ENCODE measurements at places on chromosomes 2 and 18.

DNA sequence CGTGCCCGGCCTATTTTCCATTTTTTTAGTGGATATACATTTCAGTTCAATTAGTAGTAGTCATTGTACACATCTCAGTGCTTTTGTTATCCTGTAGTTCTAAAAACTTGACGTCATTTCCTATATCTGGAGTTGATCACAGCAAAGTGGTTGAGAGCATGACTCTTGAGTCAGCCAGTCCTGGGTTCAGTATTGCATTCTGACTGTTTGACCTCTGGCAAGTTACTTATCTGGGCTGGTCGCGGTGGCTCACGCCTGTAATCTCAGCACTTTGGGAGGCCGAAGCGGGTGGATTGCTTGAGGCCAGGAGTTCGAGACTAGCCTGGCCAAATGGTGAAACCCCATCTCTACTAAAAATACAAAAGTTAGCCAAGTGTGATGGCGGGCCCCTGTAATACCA lies 50.4 kb upstream of the PPM1B start:
- no peak for DNase-seq

- no peak for DNase-seq
Observed at GRCh38 chr18:30712383-30712782, 330.2 kb downstream of the DSC3 start.

DNA sequence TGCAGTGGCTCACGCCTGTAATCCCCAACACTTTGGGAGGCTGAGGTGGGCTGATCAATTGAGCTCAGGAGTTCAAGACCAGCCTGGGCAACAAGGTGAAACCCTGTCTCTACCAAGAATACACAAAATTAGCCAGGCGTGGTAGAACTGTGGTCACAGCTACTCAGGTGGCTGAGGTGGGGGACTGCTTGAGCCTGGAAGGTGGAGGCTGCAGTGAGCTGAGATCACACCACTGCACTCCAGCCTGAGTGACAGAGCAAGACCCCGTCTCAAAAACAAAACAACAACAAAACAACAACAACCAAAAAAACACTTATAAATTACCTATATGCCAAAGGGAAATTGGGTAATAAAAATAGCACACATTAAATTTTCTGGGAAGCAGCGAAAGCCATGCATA lies 141.6 kb downstream of the HDAC4 start:
- DNase-seq = no peak

DNA sequence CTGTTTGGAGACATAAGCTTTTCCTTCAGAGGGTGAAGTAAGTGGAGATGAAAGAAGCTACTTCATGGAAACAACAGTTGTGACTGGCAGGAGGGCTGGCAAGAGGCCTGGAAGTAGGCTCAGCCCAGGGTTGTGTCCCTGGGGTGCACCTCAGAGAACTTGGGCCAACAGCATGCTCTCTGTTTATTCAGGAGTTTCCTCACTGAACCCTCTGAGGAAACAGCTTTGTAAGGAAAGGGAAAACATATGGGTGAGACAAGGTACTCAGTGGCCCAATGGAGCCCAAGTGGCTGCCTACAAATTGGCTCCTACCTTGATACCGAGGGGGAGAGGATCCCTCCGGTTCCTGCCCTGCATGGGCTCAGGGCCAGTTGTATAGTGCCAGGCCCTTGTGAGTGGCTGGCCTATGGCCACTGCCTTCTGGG lies 115.5 kb upstream of the ITGA6 start:
- DNase-seq = no peak

DNA sequence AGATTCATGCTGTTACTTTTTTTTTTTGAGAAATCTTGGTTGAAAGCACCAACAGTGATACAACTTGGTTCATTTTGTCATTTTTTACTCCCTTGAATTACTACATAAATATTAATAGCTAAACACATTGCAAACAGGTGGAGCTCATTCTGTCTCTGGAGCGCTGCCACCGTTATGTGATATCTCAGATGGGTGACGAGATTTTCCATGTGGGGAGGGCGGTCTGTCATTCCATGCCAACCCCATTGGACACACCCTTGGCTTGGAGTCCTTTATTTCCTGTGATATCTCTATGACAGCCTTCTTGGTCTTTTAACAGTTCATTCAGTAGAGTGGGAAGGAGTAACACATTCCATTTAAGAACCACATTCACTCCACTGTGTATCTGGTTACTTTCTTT lies 794.8 kb downstream of the SATB2 start:
- DNase-seq = no peak

DNA sequence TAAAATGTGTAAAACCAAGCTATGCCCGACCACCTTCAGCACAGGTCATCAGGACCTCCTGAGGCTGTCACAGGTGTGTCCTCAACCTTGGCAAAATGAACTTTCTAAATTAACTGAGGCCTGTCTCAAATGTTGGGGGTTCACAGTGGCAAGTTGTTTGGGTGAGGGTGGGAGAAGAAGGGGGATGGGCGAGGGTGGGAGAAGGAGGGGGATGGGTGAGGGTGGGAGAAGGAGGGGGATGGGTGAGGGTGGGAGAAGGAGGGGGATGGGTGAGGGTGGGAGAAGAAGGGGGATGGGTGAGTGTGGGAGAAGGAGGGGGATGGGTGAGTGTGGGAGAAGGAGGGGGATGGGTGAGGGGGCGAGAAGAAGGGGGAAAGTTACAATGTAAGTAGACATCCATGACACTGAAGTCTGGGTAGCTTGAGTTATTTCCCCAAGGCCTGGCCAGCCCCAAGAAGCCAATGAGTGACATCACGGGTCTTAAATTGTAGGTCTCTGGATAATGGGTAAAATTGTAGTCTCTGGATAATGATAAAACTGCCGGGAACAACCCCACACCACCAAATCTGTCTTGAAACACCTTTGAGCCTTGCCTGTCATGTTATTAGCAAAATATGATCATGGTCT lies 56.3 kb downstream of the TIMM21 start:
- no peak for DNase-seq

DNA sequence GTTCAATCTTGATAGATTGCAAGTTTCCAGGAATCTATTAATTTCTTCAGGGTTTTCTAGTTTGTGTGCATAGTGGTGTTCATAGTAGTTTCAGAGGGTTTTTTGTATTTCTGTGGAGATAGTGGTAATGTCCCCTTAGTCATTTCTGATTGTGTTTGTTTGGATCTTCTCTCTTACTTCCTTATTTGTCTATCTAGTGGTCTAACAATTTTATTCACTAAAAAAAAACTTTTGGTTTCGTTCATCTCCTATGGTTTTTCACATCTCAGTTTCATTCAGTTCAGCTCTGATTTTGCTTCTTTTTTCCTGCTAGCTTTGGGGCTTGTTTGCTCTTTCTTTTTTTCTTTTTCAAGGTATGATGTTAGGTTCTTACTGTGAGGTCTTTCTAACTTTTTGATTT lies 94.5 kb downstream of the SNTG2 start:
- no peak for DNase-seq

DNA sequence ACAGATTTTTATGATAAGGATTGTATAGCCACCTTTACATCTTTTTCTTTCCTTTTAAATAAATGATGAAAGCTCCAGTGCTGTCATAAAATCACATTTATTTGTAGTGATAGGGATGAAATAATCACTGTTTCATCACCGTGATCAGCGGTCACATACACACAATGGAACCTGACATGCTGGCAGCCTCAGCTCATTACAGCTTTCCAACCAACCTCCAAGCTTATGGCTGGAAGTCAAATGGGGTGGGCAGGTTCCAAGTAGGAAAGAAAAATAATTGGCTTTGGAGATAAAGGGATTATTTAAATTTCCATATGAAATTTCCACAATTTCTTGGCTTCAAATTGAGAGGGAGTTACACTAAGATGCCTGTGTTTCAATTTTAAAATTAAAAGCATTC lies 251.3 kb downstream of the PLCL1 start:
- DNase-seq = no peak

DNA sequence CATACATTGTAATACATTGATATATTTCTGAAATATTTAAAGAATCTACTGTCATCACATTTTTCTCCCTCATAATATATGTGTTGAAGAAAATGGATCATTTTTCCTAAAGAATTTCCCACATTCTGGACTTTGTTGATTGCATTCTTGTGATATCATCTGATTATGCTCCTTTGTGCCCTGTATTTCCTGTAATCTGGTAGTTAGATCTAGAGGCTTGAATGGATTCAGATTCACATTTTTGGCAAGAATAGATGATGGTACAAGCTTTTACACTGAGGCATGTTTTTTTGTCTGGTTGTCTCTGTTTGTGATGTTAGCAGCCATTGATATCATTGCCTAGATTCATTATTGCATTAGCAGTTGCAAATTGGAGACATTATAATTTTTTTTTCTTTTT lies 13.4 kb downstream of the UBXN2A start:
- no peak for DNase-seq

- no peak for DNase-seq
Observed at GRCh38 chr18:2417861-2418610, 153.3 kb downstream of the METTL4 start.

DNA sequence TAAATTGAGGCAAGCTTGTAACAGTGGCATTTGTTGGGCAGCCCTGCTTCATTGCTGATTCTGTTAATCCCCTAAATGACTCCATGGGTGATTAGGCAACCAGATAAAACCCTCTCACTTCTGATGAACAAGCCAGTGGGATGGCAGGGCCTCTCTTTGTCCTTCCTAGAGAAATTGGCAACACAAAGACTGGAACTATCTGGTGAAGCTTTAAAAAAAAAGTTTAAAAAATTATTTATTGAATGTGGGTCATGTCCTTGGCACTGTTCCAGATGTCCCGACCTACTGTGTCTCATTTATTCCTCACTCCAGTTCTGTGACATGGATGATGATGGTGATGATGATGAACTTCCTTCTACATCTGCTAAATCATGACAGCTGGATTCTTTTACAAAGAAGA lies 30.8 kb downstream of the NRP2 start:
- DNase-seq = no peak

GRCh38 chr2:42568401-42569115 lies at the start of gene MTA3:
Gene MTA3 (plus strand): TSS chr2:42568632. CDS start chr2:42568746, 114 bp downstream.
- DNase-seq = peak; percentile 62

DNA sequence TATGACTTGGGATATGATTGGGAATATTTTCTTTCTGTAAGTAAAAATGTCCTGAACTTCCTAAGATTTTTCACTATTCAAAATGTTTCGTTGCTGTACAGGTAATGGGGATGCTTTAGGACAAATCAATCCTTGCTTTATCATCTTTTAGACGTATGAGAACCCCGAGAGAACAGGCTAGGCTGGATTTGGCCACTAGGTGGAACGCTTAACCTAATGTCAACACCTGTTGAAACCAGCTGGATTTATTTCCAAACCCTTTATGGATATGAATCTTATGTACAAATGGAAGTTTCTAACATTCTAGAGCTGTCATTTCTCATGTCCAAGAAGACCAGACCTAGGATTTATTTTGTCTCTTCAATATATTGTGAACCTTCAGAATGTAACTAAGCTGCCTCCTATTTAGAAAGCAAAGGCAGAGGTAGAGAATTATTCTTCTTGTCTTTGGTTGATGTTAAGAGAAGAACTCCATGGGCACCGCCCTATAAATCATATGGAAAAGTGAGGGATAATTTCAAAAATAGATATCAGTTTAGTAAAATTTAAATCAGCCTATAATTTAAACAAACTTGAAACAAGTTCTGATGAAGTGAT lies 96.7 kb downstream of the PMAIP1 start:
- DNase-seq = no peak

DNA sequence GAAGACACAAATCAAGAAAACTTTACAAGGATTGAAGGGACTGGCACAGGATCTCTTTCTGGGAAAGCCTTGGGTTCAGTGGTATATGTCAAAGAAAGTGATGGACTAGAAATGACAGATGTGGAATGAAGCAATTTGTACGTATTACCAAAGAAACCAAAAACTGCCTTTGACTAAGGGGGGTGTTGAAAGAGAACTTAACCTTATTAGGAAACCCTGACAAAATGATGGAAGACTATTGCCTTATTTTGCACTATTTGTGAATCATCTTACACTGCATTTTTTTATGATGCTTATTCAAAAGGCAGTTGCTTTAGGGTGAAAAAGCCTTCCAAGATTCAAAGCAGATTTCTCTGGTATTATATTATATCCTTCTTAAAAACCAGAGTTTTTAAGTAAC lies 4.0 kb downstream of the TSGA10 start:
- no peak for DNase-seq

GRCh38 chr18:59065684-59066083 lies 74.0 kb upstream of the SEC11C start:
- DNase-seq = no peak

- DNase-seq = no peak
Observed at GRCh38 chr18:48847807-48848486, 102.8 kb downstream of the SMAD7 start.

DNA sequence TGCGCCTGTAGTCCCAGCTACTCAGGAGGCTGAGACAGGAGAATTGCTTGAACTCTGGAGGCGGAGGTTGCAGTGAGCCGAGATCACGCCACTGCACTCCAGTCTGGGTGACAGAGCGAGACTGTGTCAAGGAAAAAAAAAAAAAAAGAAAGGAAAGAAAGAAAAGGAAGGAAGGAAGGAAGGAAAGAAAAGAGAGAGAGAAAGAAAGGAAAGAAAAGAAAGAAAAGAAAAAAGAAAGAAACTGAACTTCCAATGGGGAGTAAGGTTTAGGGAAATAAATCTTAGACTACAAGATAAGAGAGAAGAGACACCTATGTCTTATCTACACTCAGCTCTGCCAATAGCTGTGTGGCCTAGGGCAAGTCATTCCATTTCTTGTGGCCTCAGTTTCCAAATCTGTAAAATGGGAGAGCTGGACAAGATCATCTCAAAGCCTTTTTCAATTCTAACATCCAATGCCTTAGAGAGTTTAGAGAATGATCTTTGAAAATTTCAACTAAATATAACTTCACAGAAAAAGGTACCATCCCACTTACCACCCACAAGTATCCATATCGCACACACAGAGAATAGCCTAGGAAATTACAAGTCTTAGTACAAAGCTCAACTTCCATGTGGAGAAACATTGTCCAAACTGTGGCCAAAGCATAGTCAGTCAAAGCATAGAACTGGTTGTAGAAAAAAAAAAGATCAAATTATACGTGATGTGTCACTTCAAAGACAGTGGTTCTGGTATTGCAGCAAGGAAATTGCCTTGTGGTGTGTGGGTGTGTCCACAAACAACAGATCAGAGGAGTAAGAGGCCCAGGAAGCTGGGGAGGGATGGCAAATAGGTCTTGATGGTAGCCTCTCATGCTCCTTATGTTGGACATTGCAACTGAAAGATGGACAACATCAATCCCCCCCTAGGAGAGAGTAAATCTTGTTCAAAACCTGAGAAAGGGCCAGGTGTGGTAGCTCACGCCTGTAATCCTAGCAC lies 42.4 kb downstream of the SLC14A2 start:
- peak; percentile 14 for DNase-seq

- no peak for DNase-seq
Observed at GRCh38 chr2:112183327-112184025, 45.3 kb downstream of the FBLN7 start.

Measured in activated gamma-delta T cell treated with Interleukin-2 at 50 U/mL for 16 hours (primary cell).